ENCODE measurements at places on chromosomes 12 and 14. TPM values are rescaled to one million over a fixed set of nuclear protein-coding genes. Genes with fewer than 3 reads are reported as not detected.

DNA sequence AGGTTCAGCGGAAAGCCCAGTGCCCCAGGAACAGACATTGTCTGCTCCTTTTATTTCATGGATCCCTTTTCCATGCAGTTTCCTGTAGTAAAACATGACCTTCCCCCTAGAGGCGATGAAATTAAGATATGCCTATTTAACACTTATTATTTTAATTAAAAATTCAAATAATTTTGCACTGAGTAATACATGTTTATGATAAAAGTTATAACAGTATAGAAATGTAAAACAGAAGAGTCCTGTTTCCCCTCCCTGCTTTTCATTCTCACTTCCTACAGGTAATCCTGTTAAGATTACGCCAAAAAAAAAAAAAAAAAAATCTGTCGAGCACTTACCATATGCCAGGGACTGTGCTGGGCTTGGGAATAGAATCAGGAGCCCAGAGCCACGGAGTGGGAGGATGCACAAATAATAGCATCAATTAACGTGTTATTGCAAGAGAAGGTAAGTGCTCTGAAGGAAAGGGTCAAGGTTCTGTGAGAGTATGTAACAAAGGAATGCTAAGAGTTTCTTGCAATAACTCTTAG, 830 bp upstream of the LPCAT3 start:
- no peak for DNase-seq

GRCh38 chr14:76539130-76539529, 163.2 kb downstream of the ESRRB start:
- no peak for DNase-seq

DNA sequence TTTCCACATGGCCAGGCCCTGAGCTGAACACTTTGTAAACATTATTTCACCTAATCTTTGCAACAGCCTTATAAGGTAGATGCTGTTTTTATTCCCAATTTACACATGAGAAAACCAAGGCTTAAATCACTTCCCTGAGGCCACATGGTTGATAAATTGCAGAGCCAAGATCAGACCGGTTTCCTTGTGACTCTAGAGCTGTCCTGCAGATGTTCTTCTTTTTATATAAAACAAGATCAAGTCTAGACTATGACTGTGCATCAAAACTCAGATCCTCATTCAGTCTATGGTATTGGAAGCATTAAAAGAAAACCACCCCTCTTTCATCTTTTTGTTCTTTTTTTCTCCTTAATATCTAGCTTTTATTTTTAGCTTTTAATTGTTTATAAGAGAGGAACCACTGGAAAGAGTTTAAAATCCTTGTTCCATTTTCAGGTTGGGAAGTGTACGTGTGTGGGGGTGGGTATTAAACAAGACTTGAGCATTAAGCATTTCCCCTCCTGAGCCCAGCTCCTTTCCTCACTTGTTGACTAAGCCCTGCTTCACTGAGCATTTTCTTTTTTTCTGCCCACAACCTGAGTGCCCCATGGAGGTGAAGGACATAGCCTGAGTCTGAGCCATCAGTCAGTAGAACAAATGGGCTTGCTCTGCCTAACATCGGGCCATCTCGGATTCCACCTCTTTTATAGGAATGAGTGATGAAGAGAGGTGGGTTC, 45.4 kb downstream of the GPATCH2L start:
- no peak for DNase-seq

DNA sequence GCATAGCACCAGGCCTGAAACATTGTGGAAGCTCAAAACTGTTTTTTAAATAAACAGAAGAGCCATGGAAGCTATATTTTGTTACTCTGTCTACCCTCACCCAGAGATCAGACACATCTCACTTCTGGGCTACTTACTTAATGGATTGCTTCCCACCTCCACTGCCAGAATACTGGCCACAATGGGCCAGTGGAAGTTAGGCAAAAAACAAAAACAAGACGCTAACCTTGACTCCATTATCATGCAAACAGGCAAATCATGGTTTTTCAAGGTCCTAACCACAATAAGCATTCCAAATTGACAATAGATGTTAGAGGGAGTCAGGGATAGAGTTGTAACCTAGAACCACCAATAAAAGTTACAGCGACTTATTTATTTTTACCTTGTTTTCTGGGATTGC, 52.7 kb upstream of the PTCSC3 start:
- no peak for DNase-seq

DNA sequence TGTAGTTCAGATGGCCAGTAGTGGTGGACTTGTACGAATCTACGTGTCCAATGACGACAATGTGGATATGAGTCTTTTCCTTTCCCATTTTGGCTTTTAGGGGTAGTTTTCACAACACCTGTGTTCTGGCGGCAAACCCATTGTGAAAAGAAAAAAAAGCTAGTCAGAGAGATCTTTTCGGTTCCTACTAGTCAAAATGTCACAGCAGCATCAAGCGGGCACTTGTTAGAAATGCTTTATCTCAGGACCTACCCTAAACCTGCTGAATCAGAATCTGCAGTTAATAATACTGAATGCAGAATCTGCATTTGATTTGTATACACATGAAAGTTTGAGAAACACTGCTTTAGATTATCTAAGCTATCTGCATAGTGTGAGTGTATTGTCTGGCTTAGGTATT, 18.3 kb downstream of the AEBP2 start:
- no peak for DNase-seq

DNA sequence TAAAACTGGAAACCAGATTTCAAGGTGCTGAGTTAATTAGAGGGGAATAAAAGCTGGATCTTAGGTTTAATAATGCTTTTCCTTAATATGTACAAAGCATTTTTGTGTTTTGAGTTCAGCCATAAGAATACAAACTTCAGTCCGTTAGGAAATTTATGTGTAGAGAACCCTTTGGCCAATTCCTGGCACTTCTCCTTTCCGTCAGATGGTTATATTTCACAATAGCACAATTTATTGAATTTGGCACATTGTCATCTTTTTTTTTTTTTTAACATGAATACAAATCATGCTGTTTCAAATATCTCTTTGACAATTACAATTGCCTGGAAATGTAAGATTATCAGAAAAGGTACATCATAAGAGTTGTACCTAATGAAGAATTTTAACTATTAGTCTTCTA, 56.2 kb upstream of the DDHD1 start:
- DNase-seq: no peak

DNA sequence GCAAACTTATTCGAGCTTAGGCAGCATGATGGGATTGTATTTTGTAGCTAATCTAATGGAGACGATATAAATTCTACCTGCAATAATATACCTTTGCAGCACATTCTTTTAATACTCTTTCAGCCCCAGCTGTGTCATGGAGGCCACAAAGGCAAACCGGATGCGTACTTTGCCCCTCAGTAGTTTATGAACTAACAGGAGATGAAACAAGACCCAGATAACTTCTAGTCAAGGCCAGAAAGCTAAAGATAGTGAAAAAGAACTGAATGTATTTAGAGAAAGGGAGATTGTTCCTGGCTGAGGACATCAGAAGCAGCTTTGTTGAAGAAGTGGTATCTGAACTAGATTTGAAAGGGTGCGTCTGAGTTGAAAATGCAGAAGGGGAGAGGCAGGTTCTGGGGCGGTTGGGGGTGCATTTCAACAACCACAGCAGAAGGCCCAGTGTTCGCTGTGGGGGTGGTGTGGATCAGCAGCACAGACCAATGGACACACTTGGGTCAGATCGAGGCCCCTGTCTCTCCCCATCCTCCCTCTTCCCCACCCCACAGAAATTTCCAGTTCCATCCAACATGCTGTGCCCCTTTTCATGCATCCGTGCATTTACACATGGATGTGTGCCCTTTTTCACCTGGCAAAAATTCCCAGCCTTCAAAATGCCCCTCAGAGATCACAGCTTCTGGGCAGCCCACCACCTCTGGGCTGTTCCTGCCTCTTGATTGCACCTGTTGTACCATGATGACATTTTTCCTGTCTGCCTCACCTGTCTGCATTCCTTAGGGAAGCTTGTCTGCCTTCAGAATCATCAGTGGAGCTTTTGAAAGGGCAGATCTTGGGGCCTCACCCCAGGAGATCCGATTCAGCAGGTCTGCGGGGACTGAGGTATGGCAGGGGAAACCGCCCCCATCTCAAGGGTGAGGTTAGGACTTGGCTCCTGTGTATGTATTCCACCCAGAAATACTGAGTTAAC, 2.2 kb downstream of the ZNF839 start:
- DNase-seq: peak; percentile 92

CD69 gene
- polyA plus RNA-seq: 12.3 TPM

GRCh38 chr12:4720637-4720995, 416 bp downstream of the GALNT8 start:
- peak; percentile 68 for DNase-seq

CLEC4A gene
- polyA plus RNA-seq: 5.3 TPM

DNA sequence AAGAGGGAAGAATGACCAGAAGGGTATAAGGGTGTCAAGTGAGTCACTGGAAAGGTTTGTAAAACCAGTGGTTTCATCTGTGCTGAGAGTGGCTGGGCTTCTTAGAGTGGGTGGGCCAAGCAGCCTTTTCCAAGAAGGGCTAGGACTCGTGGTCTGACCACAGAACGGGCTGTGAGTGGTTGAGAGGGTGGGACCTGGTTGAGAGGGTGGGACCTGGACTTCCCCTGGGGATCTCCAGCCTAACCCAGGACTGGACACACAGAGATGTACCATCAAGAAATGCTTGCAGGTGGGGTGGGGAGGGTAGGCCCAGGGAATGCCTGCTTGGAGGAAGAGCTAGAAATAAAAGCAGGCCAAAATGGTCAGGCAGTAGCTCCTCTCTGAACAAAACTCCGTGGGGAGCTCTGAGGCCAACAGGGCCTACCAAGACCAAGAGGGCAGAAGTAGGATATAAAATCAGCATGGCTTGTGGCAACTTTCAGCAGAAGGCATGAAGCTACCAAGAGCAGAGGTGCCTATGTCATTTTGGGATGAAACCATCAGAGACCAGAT, 140.5 kb downstream of the FOXN3 start:
- DNase-seq: no peak

DNA sequence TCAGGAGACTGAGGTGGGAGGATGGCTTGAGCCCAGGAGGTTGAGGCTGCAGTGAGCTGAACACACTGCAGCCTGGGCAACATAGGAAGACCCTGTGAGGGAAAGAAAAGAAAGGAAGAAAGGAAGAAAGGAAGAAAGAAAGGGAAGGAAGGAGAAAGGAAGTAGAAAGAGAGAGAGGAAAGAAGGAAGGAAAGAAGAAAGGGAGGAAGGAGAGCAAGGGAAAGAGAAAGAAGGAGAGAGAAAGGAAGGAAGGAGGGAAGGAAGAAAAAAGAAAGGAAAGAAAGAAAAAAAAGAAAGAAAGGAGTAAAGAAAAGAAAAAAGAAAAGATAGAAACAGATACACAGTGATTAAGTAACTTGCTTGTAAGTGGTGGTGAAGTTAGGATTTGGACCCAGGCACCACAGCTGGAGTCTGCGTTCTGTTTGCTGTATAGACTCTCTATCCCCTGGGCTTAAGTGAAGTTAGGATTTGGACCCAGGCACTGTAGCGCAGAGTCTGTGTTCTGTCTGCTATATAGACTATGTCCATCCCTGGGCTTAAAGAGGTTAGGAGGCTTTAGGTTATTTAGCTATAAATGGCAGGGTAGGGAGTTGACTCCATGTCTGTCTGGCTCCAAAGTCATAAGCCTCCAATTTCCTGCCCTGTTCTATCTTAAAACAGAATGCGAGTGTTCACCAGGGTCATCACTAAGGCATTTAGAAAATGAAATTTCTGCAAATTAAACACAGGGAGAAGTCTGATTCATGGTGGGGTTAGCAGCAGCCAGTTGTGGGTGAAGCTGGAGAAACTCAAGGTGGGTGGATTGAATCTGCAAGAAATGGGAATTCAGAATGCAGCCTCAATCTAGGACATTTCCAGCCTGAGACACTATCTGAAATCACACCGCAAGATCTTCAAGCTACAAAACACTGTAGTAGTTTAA, 13.3 kb upstream of the C12orf75 start:
- peak; percentile 53 for DNase-seq

DNA sequence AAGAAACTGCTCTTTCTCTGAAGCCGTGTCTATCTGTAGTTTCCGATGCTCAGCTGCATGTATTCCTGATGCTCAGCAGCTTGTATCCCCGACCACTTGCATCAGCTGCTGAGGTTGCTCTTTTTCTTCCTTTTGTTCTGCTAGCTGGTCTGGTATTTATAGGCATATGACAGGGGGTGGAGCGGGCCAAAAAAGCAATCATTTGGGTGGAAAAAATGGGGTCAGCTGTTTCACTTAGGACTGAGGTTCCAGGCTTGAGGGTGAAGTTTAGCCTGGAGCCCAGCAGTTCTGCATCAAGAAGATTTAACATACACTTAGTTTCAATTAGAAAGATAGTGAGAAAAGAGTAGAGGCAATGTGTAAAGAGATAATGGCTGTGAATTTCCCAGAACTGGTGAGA, 23.6 kb upstream of the AMN1 start:
- DNase-seq: no peak

RD3L gene
- not detected for polyA plus RNA-seq

DNA sequence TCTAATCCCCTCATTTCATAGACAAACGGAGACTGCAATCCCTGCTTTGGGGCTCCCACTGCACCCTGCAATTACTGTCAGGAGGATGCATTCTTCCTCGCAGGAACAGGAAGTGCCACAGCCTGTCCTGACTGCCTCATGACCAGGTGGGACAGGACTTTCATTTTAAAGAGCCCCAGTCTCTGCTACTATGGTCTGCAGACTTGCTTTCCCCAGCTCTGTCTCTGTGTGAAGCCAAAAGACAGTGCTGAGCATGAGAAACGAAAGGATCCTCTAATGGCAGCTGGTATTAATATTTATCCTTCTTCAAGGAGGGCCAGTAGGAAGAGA, 60.0 kb upstream of the PNMA1 start:
- DNase-seq: no peak

MDM1 gene
- polyA plus RNA-seq: 20.0 TPM

DNA sequence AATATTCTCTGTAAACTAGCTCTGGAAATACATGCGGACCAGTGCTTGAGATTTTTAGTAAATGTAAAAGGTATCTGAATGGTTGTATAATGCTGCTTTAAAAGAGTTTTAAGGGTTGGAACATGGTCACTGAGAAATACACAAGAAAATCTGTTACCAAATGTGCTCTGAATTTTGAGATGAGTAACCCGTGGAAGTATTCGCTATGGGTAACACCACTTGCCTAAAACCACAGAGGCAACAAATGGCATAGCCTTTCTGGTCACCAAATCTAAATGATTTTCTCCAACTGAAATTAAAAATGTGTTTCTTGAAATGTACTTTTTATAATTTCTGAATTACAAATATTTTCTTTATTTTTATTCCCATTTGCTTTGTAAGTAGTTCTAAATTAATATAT, 745.7 kb downstream of the DIO2 start:
- DNase-seq: no peak

CEBPE gene
- 0.07 TPM for polyA plus RNA-seq

- DNase-seq: no peak
These were observed 133.0 kb upstream of the C14orf180 start for GRCh38 chr14:104446611-104447010.

- DNase-seq: no peak
These were observed 206.1 kb downstream of the SLC41A2 start for GRCh38 chr12:104752016-104752415.

RHEBL1 gene
- polyA plus RNA-seq: 0.79 TPM

GYS2 gene
- polyA plus RNA-seq: 0.03 TPM

- DNase-seq: no peak
These were observed 225.0 kb downstream of the CRADD start for GRCh38 chr12:93902192-93902591.

PRB2 gene
- 0.28 TPM for polyA plus RNA-seq

GRCh38 chr14:80271389-80271788, 60.1 kb upstream of the DIO2 start:
- DNase-seq: no peak
